ENCODE measurements at places on chromosomes 11 and 22. TPM values are rescaled to one million over a fixed set of nuclear protein-coding genes. Genes with fewer than 3 reads are reported as not detected.

LAYN gene
- 0.90 TPM for total RNA-seq

BARX2 gene
- 24.6 TPM for total RNA-seq

RASGRP2 gene
- 9.7 TPM for total RNA-seq

- DNase-seq = no peak
These were observed 176.4 kb downstream of the KIRREL3 start for GRCh38 chr11:126824035-126824607.

GRCh38 chr11:130469181-130469580, 20.7 kb downstream of the ADAMTS15 start:
- DNase-seq = no peak

GRCh38 chr11:96256215-96257011, 86.6 kb downstream of the MAML2 start:
- DNase-seq = no peak
